BJ (cell line): ENCODE measurements at places on chromosomes 11 and 22.

DNA sequence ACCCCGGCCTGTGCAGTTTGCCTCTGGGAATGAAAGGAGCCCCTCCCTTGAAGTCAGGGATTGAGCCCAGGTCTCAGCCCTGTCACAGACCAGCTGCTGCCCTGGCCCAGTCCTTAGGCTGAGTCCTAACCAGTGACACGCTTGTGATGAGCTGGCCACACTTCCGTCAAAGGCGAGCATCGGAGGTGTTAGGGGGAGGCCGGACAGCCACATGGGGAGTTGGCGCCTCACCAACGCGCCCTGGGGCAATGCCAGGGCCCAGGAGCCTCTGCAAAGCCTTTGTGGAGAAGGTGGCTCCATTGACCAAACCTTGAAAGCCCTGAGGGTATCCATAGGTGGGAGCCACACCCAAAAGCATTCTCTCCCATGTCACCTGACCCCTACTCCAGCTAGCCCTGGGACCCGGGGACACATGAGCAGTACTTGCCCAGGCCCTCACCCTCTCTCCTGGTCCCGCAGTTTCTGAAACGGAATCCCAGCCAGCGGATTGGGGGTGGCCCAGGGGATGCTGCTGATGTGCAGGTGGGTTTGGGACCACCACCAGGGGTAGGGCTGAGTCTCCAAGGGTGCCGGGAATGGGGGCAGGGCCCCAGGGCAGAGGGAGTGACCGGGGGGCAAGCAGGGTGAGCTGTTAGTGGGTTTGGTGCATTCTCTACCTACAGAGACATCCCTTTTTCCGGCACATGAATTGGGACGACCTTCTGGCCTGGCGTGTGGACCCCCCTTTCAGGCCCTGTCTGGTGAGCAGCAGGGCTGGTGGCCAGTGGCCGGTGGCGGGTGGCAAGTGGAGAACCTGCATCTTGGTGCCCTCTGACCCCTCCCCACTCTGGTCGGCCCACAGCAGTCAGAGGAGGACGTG lies 3.7 kb downstream of the PTPRCAP start:
- no peak for DNase-seq

DNA sequence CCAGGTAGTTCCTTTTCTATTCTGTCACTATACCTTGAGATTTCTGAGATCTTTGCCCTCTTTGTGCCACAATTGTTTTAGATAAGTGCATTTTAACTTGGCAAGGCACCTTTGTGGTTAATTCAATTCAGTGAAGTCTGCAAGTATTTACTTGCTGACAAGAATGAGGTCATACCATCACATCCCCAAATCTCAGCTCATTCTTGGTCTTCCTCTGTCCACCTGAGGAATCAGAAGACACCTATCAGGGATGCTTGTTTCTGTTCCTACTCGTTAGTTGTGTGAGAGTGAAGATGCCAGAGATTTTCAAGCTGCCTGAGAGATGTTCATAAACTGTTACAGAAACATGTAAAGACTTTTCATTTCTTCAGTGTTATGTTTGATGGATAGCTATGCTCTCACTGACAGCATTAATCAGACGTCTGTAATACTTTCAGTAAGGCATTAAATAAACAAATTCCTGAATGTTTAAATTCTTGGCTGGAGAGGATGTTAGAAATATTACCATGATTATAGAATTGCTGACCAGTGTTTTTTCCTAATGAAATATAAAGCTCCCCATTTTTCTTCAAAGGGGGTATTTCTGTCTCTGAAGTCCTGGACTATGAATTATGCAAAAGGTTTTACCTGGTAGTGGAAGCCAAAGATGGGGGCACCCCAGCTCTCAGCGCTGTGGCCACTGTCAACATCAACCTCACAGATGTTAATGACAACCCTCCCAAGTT lies 135.0 kb upstream of the MTNR1B start:
- no peak for DNase-seq

DNA sequence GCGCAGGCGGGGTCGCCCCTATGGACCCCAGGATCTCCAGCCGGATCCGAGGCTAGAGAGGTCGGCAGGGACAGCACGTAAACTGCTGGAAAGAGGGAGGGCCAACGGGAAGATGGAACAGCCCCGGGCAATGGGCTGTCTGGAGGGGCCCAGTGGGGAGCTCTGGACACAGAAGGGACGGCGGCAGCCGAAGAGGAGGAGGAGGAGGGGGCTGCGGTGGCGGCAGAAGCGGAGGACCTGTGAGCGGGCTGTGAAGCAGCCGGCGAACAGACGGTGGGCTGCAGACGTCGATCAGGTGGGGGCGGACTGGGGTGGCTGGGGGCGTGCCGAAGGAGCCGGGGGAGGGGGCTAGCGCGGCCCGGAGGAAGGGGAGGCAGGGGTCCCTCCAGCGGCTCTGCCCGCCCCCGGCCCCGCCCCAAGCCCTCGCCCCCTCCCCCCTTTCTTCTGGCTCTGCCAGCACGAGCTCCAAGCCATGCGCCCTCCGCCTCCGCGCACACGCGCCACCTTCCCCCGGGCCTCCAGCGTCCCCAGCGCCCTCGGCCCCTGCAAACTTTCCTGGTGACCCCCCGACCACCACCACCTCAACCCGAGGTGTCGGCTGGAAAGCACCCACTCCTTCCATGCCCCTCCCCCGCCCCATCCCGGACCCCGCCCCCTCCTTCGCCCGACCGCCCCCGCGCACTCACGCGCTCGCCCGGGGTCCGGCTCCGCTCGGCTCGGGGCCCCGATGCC lies 432 bp downstream of the TNKS1BP1 start:
- no peak for DNase-seq

- DNase-seq = no peak
These were observed 124.2 kb downstream of the ARL14EP start for GRCh38 chr11:30447058-30447640.

DNA sequence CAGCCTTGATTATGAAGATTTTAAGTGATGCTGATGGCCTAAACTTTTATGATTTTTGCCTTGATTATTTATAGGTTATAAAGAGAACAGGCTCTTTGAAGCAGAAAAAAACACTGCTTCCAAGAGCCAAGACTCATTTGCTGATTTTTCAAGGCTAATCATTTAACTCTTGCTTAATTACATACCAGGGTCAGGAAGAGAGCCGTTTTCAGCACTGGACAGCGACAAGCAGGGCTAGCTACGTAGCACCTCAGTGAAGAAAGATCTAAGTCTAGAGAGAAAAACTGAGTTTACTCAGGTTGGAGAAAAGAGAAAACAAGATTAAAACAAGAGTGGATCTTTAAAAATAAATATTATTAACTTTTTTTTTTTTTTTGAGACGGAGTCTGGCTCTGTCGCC lies 615.4 kb upstream of the B3GAT1 start:
- no peak for DNase-seq

GRCh38 chr11:111601636-111601978 lies 642 bp upstream of the SIK2 start:
- no peak for DNase-seq

GRCh38 chr11:115244296-115244695 lies 259.9 kb downstream of the CADM1 start:
- DNase-seq = no peak

DNA sequence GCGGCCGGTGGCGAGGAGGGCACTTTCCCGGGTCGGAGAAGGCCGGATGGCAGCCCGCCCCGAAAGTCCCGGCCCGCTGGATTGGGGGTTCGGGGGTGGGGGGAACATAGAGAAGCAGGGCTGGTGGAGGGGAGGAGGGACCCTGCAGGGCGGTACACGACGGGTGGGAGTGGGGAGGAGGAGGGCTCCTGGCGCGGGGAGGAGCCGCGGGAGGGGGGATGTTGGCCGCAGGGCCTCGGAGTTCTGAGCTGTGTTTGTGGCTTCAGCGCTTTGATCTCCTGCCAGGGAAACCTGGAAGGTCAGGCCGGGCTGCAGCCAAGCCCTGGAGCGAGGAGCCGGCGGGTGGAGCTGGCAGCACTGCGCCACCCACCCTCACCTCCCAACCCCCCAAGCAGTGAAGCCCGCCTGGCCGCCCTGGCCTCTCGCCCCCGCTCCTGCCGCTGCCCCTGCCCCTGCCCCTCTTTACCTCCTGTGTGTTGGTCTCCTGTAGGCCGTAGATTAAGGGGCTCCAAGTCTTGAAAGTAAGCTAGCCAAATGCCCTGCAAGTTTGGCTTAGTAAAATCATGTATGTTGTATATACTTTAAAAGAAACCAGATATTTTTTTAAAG lies 30.9 kb downstream of the C22orf31 start:
- DNase-seq = no peak

GRCh38 chr22:16601437-16602223 lies 9.0 kb upstream of the CCT8L2 start:
- DNase-seq = no peak

DNA sequence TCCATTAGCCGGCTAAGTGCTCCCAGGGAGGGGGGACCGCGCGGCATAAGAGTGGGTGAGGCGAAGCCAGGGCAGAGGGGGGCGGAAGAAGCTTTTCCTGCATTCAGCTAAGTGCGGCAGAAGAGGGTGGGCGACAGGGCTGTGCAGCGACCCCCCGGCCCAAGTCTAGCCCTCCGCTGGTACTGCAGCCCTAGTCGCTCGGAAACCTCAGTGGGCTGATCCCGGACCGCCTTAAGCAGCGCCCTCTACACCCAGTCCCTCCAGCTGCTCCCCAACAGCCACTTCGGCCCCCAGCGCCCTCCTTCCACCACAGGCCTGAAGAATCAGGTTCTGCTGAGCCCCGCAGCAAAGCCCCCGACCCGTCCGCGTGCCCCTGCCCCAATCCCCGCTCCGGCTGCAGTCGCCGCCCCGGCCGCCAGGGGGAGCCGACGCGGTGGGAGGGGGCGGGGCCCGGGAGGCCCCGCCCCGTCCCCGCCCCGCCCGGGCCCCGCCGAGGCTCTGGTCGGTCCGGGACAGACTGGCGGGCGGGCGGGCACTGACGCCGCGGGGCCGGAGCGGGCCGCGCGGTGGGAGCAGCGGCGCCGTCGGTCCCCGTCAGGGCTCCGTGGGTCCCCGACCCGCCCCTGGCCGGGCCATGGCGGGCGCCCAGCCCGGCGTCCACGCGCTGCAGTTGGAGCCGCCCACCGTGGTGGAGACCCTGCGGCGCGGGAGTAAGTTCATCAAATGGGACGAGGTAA lies at the start of gene PLCB3:
PLCB3 (plus strand) TSS at position 515 of the 737 bp plus-strand sequence; CDS start at position 635, 120 bp downstream.
- DNase-seq = no peak

- no peak for DNase-seq
These were observed 514.7 kb upstream of the CHORDC1 start for GRCh38 chr11:90737444-90738050.

DNA sequence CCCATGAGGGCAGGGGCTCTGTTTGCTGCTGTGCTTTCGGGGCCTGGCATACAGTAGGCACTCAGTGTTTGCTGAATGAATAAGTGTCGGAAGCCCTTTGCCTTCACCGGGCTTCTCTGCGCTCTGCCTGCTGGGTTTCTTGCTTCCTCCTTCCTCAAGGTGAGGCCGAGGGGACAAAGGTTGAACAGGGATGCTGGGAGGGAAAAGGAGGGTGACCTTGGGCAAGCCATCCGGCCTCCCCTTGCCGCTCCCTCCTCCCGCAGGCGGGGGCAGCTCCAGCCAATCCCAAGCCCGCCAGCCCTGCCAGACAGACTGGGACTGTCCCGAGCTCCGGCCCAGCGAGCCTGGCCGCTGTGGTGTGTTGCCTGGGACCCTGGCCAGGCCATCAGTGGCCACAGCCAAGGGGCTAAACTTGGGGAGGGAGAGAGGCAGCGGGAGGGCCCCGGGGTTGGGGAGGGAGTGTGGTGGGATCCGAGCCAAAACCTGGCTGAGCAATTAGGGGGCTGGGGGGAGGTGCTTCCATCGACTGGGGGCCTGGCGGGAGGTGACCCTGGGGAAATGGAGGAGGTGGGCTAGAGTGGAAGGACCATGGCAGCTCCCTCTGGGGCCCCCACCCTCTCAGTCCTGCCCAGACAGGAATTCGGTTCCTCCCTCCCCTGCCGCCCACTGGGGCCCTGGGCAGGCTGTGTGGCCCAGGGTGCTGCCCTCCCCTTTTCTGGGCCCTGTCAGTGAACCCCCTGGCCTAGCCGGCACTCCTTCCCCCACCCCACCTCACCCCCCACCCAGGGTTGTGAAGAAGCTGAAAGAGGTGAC lies 3.4 kb upstream of the RCOR2 start:
- no peak for DNase-seq

GRCh38 chr22:27107386-27107785 lies 450.0 kb downstream of the MIAT start:
- DNase-seq = no peak

DNA sequence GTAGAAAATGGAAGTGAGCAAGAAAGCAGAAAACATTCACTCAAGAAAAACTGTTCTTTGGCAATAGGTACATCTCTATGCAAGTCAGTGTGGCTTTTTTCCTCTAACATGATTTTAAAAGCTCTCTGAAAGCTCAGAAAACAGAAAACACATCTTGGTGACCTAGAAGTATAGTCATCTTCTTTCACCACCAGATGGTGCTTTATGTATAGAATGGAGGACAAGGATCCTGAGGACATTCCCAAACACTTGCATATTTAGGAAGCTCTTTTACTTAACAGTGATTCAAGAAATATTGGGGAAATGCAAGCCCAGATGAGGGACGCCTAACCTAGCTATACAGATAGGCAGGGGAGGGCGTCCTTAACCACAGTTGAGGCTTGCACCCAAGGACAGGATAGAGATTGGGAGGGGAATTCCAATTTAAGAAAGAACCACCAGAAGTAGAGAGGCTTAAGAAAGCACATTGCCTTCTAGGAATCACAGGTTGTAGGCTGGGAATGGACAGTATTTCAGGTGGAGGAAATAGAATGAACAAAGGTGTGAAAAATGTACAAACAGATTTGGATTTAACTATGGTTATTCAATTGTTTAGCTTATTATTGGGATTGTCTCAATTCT lies 13.8 kb upstream of the CCDC81 start:
- DNase-seq = peak; percentile 8

GRCh38 chr22:39852799-39853198 lies 40.8 kb downstream of the ENTHD1 start:
- DNase-seq = no peak

DNA sequence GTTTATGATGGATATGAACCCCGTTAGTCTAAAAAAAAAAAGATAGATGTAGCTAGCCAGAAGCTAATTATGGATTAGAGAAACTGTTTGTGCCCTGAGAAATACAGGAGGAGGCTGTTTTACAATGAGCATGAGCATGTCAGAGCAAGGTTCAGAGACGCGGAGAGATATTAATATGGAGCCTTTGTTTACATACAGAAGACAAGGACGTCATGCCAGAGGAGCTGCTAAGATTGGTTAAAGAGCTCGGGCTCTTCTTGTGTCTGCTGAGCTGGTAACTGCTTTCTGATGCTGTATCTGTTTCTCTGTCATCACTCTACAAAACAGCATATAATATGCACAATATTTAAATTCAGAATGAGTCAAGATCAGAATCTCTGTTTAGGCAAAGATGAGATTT lies 24.9 kb upstream of the CCDC89 start:
- no peak for DNase-seq

DNA sequence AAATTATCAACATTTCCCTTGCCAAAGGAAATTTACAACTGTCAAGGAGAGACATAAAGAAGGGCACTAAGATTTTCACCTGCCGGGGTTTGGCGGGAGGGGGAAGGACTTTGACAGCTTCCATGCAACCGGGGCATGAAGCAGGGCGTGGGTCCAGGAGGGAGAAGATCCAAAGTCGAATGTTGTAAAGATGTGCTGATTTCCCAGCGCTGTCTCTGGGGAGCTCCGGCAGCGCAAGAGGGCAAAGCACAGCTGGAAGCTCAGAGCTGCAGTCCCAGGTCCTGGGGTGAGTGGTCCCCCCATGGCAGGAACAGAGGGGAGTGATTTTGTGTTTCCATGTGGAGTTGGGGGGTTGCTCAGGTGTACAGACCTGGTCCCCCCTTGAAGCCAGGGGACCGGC lies at the start of gene MS4A10:
MS4A10 (plus strand) TSS at position 198 of the 400 bp plus-strand sequence. CDS start 5,003 bp downstream, outside the sequence.
- DNase-seq = no peak
